ENCODE measurements at places on chromosomes 6 and 20.
A peak's percentile ranks its signal among the peaks of the same experiment; 100 is the strongest.

DNA sequence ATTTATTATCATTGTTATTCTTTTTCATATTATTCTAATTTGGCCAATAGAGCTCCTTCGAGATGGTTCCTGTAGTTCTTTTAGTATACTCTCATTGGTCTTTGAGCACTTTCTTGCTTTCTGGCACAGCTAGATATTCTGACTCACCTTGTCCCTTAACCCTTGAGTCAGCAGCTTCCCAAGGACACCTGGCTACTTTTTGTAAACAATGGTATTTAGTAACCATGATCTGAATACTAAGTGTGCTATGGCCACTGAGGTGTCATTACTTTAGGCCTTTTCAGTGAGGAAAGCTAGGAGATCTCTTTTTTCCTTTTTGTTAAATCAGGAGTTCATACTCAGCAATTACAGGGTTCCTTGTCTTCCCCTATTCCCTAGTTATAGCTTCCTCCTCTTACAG, 126.5 kb upstream of the CITED2 start:
- no peak for DNase-seq

GRCh38 chr6:118813775-118814174, 80.2 kb upstream of the ASF1A start:
- peak; percentile 13 for DNase-seq

GRCh38 chr6:158868122-158868480, 48.9 kb upstream of the EZR start:
- DNase-seq: no peak

DNA sequence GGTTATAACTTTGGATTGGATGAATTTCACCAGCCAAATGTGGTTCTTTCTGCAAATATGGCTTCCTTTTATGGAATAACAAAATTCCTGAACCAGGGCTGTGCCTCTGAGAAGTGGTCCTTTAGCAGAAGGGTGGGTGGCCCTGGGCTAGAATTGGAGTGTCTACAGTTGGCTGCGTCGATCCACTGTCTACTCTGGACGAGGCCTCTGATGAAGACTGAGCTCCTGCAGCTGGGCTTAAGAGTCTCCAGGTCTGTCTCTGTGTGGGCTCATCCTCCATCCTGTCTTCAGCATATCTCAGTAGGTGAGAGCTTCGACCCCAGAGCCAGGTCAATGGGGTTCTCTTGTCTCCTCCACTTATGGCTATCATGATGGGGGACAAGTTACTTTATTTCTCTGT, 166.3 kb upstream of the PMEPA1 start:
- no peak for DNase-seq

DNA sequence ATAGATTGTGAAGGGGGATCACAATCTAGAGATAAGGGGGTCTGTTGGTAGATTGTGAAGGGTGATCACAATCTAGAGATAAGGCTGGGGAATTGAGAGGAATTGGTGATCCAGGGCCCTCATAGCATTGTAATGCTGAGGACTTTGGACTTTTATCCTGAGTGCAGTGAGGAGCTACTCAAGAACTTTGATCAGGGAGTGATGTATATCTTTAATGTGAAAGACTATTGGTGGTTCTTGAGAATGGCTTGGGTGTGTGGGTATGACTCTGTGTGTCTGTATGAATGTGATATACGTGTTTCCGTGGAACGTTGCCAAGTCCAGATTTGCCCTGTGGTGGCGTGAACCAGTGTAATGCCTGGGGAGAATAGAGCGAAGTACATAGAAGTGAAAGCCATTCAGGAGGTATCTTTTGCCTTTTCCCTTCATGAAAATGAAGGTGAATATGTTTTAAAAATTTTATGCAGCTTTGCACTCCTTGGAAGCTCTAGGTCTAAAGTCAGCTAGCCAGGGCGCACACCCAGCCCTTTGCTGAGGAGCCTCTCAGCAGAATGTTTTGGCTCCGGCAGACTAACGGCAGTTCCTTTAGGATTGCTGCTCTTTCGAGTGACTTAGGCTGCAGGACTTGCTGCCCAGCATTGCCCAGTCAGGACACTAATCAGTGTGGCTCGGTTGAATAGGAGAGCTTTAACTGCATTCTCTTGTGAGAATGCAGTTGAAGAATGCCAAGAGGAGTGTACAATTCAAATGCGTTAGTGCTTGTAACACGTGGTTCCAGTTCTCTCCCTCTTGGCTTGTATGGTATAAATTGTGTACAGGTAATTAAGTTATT, 3.5 kb downstream of the ZFAND3 start:
- DNase-seq: no peak

DNA sequence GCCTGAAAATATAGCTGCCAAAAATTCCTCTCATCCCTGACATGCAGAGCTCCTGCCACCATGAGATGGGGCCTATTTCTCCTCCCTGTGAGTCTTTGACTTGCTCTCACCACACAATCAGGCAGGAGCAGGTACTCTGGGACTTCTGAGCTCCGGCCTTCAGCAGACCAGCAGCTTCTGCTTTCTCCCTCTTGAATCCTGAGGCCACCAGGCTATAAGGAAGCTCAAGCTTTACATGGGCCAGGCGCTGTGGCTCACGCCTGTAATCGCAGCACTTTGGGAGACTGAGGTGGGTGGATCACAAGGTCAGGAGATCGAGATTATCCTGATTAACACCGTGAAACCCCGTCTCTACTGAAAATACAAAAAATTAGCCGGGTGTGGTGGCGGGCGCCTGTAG, 238.7 kb upstream of the RREB1 start:
- DNase-seq: no peak

GRCh38 chr20:12049125-12049524, 131.4 kb downstream of the BTBD3 start:
- DNase-seq: no peak

DNA sequence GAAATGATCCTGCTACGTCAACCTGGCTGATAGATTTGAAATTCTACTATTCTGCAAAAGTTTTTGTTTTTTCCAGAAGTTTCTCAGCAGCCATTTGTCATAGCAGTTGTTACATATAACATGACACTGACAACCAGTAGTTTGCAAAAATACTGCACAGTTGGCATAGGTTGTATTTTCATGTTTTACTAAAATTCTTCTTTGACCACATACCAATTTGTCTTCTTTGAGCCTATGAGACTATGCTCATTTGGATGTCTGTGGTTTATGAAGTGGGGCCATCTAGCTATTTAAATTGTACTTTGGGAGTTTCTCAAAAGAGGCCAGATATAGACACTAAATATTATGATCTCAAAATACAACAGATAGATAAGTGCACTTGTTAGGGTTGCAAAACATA, 104.9 kb upstream of the PREP start:
- DNase-seq: no peak

DNA sequence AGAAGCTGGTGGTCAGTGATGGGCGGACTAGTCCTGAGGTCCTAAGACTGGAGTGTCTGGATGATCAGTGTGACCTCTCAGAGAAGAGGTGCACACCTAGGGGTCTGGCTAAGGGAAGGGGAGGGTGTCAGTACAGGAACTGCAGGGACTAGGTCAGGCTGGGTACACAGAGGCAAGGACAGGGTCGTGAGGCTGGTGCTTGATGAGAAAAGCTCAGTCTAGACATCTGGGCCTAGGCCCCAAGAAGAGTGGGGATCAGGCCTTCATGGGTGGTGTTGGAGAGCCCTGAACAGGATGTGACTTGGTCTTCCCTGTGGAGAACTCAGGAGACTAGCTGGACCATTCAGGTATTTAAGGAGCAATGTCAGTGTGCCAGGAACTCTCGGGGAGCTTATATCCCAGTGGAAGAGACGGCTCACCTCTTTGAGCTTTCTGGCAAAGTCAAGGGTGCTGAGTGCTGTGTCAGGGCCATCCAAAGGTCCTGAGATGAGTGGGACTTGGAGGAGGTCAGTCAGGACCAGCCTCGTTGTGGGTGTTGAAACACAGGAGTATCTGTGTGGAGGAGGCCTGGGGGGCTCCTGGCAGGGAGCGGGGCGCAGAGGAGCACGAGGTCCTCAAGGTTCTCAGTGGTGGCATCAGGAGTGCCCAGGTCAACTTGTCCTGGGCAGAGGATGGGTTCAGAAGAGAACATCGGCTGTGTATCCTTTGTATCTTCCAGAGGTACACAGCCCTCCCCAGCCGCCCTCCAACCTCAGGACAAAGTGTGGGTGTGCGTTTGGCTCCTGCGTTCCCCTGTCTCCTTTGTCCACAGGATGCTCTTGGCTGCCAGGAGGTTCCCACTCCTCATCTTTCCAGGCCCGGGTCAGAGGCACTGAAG, 13.3 kb upstream of the MYT1 start:
- DNase-seq: no peak

DNA sequence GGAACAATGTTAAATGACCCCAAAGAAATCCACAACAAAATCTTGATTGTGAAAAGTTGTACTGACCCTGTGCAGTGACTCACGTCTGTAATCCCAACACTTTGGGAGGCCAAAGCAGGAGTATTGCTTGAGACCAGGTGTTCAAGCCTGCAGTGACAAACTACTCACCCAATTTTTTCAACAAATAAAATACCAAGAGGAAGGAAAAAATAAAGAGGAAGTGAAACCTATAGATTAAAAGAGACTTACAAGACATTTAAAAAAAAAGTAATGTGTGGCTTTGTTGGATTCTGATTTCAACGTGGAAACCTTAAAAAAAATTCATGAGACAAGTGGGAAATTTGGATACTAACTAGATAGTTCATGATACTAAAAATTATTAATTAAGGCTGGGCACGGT, 31.9 kb downstream of the GINS1 start:
- no peak for DNase-seq

GRCh38 chr6:150550244-150550643, 49.4 kb upstream of the PLEKHG1 start:
- no peak for DNase-seq

GRCh38 chr20:52168116-52168515, 23.5 kb downstream of the ZFP64 start:
- DNase-seq: no peak

DNA sequence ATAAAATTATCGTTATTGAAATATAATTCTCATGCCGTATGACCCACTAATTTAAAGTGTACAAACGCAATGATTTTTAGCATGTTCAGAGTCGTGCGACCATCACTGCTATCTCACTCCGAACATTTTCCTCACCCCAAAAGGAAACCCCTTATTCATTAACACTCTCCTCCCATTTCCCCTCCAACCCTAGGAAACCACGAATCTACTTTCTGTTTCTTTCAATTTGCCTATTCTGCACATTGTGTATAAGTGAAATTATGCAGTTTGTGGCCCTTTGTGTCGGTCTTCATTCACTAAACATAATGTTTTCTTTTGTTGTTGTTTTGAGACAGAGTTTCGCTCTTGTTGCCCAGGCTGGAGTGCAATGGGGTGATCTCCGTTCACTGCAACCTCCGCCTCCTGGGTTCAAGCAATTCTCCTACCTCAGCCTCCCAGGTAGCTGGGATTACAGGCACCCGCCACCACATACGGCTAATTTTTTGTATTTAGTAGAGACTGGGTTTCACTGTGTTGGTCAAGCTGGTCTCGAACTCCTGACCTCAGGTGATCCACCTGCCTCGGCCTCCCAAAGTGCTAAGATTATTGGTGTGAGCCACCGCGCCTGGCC, 99.7 kb upstream of the ZNF217 start:
- no peak for DNase-seq

DNA sequence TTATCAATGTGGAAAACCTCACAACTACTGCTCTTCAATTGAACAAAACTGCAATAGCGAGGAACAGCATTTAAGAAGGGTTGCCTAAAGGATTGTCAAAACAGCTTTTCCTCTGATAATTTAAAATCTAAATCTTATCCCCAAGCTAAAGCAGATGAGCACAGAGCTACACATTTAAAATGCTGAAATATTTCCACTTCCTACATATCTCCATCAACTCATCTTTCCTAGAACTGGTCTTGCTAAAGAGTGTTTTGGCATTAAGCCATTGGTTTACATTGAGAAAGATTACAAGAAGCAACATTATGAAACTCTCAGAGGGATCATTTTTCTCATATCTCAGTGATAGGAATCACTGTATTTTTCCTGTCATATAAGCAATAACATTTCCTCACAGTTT, 3.6 kb downstream of the OR10C1 start:
- DNase-seq: no peak

DNA sequence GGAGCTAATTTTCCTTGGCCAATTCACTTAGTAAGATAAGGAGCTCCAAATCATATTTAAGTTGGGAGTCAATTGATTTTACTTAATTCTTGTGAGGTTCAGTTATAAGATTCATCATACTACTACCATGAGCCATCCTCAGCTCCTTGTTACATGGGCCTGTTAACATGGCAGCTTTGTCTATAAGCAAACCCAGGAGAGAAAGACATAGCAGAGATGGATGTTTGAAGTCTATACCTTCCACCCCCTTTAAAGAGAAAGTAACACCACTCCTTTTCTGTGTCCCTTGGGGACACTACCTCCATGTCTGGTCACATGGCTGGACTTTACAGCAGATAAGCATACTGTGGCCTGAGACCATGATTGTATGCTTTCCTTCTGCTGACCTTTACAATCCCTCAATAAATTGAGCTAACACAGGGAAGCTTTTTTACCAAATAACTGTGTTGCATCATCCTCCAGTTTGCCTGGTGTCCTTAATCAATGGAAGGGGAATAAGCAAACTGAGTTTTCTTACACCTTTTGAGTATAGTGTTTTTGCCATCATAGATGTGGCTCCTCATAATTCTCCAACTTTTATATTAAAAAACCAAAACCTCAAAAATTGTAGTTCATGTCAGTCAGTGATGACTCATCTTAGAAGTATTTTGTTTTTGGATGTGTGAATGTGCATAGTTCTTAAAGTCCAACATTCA, 9.8 kb upstream of the ZNFX1 start:
- no peak for DNase-seq

DNA sequence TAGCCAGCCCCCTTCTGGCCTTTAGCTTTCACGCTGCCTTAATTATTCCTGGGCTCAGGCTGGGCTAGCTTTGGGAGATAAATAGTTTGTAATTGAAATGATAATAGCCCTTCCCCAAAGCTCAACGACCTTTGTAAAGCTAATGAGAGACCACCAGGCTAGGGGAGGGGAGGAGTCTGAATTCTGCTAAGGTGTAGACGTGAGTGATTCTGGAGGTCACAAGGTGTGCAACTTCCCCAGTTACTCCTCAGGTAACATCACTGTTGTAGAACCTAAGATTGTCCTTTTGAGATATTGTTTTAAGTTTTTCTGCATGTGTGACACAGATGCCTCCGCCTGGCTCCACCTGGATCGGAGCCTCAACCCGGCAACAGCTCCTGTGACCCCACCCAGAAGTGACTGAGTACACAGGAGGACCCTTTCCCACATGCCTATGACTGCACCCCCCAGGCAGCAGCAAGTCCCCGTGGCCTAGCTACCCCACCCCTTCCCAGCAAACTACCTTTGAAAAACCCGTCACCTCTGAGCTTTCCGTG, 5.8 kb upstream of the GPR31 start:
- no peak for DNase-seq
